Dermis microvascular lymphatic vessel endothelial cell (primary cell): ENCODE measurements at places on chromosomes 7 and 10. TPM values are rescaled to one million over a fixed set of nuclear protein-coding genes. Genes with fewer than 3 reads are reported as not detected.

DNA sequence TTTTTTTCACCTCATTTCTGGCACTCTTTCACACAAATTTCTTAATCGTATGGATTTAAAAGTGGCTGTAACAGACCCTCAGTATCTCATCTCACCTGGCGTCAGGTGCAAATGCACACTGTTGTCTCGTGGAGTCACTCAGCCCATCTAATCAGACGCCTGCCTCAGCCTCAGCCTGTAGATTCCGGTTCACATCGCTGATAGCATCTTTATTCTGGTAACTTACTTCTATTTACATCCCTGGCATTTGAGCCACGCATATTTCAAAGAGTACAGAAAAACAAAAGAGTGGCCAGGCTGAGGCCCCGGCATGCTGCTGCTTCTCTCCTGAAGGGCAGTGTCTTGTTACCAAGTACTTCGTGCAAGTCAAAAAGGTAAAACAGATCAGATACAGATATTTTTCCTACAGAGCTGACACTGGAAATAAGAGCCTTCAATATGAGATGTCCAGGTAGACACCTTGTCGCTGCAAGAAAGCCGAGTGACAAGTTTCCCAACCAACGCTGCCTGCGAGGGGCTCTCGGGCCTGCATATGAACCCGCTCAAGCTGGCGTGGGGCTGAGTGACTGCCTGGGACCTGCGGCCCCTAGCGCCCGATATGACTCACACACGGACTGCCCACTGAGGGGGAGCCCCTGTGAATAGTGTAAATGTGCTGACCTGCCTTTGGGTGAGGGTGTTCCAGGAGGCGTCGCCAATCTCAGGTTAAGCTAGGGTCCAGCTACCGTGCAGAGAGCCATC lies 4.3 kb downstream of the VIPR2 start:
- no peak for DNase-seq

GRCh38 chr7:8354503-8354902 lies 78.9 kb upstream of the NXPH1 start:
- no peak for DNase-seq

GRCh38 chr10:117948493-117948892 lies 98.2 kb downstream of the RAB11FIP2 start:
- no peak for DNase-seq

DNA sequence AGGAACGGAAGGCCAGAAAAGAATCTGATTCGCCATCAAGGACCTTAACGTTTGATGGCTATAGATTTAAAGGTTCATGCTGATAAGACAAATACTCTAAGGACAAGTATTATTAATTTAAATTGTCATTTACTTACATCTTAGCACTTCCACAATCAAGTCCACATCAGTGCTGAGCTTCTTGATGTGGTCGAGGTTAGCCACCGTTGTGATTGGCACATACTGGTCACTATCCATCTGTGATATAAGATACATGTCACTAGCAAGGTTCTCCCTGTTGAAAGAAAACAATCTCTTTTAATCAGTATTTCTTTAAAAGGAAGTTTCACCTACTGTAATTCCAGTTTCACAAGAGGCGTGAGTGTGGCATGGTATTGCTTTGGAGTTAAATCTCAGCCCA lies 88.7 kb downstream of the LARP4B start:
- DNase-seq = no peak

- no peak for DNase-seq
Observed at GRCh38 chr10:52755297-52756062, 17.1 kb downstream of the MBL2 start.

- DNase-seq = no peak
Observed at GRCh38 chr10:8403711-8404371, 349.4 kb downstream of the GATA3 start.

- no peak for DNase-seq
Observed at GRCh38 chr7:88226886-88227516, 7.2 kb upstream of the SRI start.

- DNase-seq = no peak
Observed at GRCh38 chr7:121537031-121537430, 140.9 kb upstream of the FAM3C start.

DNA sequence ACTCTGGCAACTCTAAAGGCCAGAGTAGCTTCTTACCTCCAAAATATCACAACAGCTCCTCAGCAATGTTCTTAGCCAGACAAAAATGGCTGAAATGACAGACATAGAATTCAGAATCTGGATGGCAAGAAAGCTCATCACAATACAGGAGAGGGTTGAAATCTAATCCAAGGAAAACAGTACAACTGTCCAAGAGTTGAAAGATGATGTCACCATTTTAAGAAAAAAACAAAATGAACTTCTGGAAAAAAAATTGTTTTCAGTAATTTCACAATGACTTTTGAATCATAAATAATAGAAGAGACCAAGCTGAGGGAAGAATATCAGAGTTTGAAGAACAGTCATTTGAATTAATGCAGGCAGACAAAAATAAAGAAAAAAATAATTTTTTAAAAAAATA lies 479.5 kb downstream of the ZWINT start:
- DNase-seq = no peak

GRCh38 chr10:43801626-43802025 lies 152.9 kb upstream of the ZNF32 start:
- no peak for DNase-seq

- DNase-seq = no peak
Observed at GRCh38 chr7:12378389-12378788, 25.3 kb downstream of the VWDE start.

DNA sequence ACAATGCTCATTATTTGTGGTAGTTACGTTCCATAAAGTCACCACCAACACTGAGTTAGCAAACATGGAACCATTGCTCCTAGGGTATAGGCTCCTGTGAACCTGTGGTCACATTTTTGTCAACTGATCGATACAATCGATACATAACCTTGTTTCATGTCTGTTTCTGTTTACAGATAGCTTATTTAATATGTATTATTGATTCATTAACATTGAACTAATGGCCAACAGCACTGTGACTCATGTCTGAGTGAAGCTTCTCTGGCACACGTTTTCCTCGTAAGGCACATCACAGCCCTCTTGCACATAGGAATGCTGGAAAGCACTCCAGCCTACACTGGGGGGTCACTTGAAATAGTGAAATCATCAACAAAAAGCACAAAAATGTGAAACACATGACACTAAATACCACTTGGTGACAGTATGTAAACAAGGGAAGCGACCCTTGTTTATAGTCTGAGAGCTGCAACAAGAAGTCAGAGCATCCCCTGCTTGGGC lies 27.0 kb downstream of the GHRHR start:
- DNase-seq = no peak

DNA sequence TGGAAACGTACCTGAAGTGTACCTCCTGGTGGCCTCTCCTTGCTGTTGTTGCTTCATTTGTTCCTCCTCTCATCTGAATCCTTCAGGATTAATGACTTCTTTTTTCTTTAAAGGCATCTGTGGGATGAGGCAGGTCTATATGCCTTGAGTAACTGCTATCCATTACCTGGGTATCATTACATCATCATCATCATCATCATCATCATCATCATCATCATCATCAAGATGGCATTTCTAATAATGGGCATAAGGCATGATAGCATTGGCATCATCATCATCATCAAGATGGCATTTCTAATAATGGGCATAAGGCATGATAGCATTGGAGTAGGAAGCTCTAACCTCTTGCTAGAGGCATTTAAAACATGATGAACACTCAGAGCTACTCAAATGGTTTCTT lies 59.9 kb downstream of the CFAP58 start:
- DNase-seq = no peak

- peak; percentile 3 for DNase-seq
Observed at GRCh38 chr10:23157691-23158369, 34.3 kb upstream of the PTF1A start.

GRCh38 chr7:111029141-111029572 lies 61.8 kb upstream of the LRRN3 start:
- DNase-seq = no peak

- DNase-seq = no peak
Observed at GRCh38 chr10:130867446-130868194, 443.9 kb downstream of the TCERG1L start.

GRCh38 chr10:51366044-51366443 lies 291.8 kb downstream of the PRKG1 start:
- DNase-seq = peak; percentile 20

GRCh38 chr10:114151486-114151885 lies 22.5 kb downstream of the CCDC186 start:
- peak; percentile 91 for DNase-seq

DNA sequence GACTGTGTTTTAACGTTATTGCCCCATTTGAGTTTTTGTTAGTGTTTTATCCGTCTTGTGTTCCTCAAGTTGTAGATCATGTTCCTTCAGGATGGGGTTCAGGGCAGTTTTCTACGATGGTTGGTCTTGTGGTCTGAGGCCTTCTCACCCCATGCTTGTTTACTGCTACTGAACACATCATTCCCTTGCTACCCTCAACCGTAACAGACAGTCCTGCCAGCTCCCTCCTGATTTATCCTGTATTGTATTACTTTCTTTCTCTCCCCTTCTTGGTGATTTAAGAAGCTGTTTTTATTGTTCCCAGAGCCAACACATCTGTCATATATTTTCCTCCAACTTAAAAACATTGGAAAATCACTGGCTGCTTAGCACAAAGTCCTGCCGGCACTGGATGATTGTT lies 719.8 kb downstream of the INHBA start:
- no peak for DNase-seq

GRCh38 chr7:43362652-43363034 lies 220.3 kb upstream of the STK17A start:
- peak; percentile 11 for DNase-seq

- no peak for DNase-seq
Observed at GRCh38 chr10:86325158-86325557, 41.4 kb downstream of the GRID1 start.

DNA sequence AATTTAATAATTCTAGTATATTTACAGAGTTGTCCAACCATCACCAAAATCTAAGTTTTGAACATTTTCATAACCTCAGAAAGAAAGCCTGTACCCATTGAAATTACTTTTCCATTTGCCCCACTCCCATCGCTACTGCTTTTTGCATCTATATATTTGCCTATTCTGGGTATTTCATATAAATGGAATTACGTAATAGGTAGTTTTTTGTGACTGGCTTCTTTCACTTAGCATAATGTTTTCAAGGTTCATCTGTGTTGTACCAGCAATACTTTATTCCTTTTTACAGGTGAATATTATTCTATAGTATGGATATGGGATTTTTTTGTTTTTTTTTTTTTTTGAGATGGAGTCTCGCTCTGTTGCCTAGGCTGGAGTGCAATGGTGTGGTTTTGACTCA lies 22.6 kb downstream of the KIF11 start:
- DNase-seq = no peak

DNA sequence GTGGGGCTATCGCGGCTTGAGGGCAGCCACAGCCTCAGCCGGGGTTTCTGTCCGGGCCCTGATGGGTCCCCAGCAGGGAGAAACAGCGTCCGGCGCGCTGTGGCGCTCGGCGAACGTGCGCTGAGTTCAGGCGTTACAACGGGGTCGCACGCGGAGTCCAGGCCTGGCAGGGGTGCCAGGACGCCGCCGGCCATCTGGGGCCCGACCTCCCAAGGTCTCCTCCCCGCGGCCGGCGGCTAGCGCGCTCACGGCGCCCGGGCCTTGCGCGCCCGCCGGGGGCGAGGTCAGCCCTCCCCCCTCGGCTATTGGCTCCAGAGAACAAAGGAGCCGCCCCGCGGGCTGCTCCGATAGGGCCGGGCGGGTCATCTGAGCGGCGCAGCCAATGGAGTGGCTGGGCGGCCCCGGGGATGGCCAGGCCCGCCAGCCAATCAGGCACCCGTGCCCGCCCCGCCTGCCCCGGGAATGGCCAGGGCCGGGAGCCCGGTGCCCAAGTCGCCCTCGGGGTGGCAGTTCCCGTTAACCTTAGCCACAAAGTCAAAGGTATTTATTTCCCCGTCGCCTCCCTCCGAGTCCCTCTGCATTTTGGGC lies at the start of gene ZNF775:
ZNF775 (plus strand) TSS at position 478 of the 588 bp plus-strand sequence. CDS start 9,141 bp downstream, outside the sequence.
- DNase-seq = peak; percentile 78

DNA sequence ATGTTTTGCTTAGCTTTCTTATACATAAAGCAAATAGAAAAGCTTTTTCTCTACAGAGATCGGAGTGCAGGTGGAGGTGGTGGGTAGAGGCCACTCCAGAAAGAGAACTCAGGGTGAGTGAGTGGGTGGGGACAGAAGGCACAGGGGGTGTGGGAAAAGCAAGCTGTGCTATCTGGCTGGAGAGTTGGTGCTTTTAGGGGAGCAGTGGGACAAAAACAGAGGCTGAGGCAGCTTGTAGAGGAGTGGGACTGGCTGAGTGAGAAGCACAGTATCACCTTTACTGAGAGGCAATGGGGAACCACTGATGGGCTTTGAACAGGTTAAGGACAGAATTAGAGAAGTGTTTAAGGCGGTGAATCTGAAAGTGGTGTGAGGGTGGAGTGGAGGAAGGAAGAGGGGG lies 275.3 kb downstream of the TCF7L2 start:
- DNase-seq = no peak

- no peak for DNase-seq
Observed at GRCh38 chr7:38909870-38910269, 879 bp upstream of the VPS41 start.

DNA sequence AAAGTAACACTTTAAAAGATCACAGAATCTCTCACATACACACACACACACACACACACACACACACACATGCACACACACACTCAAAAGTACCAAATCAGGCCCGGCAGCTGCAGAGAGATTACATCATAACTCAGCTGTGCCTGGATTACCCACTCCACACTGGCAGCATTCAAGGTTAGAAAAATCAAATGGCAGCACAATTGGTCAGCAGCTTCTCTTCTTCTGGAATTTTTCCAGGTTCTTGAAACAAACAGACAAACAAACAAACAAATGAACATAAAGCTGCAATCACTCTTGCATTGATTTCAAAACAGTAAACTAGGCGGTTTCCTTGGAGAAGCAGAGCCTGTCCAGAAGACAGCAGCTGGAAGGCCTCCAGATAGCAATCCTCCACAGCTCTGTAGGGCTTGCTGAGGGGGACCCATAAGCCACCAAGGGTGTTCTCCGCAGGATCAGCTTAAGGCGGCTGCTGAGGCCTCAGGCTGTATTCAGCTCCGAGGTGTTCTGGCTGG lies 24.5 kb upstream of the FAM133B start:
- no peak for DNase-seq

DNA sequence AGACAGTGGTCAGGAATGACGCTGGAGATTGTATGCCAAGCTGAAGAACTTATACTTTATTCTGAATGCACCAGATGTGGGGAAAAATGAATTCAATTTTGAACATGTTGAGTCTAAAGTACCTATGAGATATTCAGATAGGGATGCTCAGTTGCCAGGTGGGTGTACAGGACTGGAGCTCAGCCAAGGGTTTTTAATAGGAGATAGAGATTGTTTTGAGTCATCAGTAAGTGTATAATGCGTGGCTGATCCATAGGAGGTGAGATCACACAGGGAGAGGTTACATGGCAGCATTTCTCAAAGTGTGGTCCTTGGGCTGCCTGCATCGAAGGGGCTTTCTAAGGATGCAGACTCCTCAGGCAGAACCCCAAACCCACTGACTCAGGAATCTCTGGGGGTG lies 6.8 kb upstream of the HIPK2 start:
- DNase-seq = no peak

- no peak for DNase-seq
Observed at GRCh38 chr7:918441-919113, 35.9 kb downstream of the ADAP1 start.

- DNase-seq = no peak
Observed at GRCh38 chr10:45425621-45426563, 51.9 kb downstream of the ALOX5 start.

The MMD2 gene
- not detected in 2 replicates for total RNA-seq

The H2BK1 gene
- total RNA-seq = not detected in 2 replicates

The FBXL13 gene
- 0.13 and 0.39 TPM in 2 replicates for total RNA-seq

The FAM237B gene
- total RNA-seq = not detected in 2 replicates

The IKZF1 gene
- 0.13 and 0.38 TPM in 2 replicates for total RNA-seq

The HYAL4 gene
- 0.39 and 1.0 TPM in 2 replicates for total RNA-seq

The EPHB6 gene
- total RNA-seq = under 0.01 TPM in 2 replicates

The GAD2 gene
- total RNA-seq = not detected in 2 replicates

The ABCC2 gene
- 0.39 and 0.51 TPM in 2 replicates for total RNA-seq

The PSMC2 gene
- total RNA-seq = 159 and 166 TPM in 2 replicates
